ENCODE measurements at places on chromosomes 16 and 17. TPM values are rescaled to one million over a fixed set of nuclear protein-coding genes. Genes with fewer than 3 reads are reported as not detected.

- no peaks in the 10 kb centered on the region for H3K36me3 ChIP-seq
- H3K27me3 ChIP-seq, result no peaks in the 10 kb centered on the region
- no peak overlapping the region for H3K27ac ChIP-seq
- no peak for DNase-seq
- no peaks in the 10 kb centered on the region for H3K4me1 ChIP-seq
- H3K4me3 ChIP-seq, result no peak overlapping the region
Measured at GRCh38 chr17:40148527-40148926, 8.2 kb downstream of the CASC3 start.

DNA sequence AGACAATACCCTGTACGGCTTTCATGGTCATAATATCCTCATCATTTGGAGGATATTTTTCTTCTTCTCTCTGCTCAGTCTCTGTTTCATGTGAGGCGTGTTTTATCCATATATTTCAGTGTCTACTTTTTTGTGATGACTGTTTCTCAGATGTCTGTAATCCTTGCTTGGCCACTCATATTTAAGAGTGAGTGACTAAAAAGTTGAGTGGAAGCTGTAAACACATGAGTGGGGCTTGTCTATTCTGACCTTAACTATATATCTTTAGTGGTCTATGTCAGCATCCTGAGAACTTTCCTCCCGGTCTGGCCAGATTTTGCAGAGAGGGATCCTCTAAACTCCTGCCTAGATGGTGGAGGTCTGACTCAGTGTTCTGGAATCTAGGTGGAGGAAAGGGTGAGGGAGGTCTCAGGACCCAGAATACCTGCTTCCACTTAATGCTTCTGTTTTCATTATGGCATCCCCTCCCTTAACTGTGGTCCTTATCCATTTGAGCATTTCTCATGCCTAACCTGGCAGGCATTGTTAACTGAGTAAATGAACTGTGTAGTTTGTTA is 6.0 kb downstream of the DDX19B start:
- H3K36me3 ChIP-seq, result peaks cover 2% of the 10 kb centered on the region
- H3K4me3 ChIP-seq, result no peak overlapping the region
- no peak overlapping the region for H3K27ac ChIP-seq
- H3K27me3 ChIP-seq, result no peaks in the 10 kb centered on the region

DNA sequence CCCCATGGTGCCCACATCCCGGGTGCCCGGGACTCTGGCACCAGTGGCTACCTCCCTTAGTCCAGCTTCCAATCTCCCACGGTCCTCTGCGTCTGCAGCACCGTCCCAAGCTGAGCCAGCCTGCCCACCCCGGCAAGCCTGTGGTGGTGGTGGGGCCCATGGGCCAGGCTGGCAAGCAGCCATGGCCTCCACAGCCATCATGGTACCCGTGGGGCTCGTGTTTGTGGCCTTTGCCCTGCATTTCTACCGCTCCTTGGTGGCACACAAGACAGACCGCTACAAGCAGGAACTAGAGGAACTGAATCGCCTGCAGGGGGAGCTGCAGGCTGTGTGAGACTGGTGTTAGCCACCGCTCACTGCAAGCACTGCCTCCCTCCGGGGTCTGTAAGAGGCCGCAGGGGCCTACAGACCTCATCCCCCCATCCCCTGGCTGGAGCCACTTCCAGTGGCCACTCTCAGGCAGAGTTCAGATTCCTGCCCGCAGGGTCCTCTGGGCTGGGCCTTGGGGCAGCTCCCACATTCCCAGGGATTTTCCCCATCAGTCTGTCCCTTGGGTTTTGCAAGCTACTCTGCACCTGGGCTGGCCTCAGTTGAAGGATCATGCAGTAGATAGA is 3.9 kb upstream of the SETD1A start:
- H3K4me3 ChIP-seq, result no peak overlapping the region
- H3K27me3 ChIP-seq, result no peaks in the 10 kb centered on the region
- H3K36me3 ChIP-seq, result no peaks in the 10 kb centered on the region
- peak; percentile 88 for DNase-seq

SPN gene
- polyA plus RNA-seq, result 1.3 TPM

DNA sequence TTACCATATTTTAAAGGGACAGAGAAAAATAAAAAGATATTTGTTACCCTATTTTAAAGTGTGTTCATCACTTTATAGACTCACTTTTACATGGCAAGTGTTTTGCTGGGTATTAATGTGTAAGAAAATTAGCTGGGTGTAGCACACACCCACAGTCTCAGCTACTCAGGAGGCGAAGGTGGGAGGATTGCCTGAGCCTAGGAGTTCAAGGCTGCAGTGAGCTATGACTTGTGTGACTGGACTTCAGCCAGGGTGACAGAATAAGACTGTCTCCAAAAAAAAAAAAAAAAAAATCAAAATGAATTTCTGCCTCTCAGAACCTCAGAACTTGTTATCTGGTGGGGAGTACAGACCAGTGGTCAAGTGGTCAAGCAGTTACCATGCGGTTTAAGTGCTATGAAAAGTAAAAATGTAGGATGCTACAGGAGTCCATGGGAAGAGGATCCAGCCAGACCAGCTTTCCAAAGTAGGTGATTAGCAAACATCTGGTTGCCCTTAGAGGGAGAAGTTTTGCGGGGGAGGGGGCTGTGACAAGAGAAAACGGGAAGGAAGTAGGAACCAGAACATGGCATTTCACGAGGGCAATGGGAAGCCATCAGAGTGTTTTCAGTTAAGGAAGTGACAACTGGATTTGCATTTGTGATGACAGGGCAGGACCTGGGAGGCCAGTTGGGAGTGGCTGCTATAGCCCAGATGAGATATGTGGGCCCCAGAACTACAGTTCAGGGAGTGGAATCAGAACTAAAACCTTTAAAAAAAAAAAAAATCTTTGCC is 13.9 kb downstream of the CNEP1R1 start:
- H3K27ac ChIP-seq, result no peak overlapping the region
- no peaks in the 10 kb centered on the region for H3K36me3 ChIP-seq
- H3K4me1 ChIP-seq, result peaks cover 2% of the 10 kb centered on the region
- no peak overlapping the region for H3K4me3 ChIP-seq

All from small intestine (tissue), 16 donors.